ENCODE measurements at places on chromosomes 3 and 15.

DNA sequence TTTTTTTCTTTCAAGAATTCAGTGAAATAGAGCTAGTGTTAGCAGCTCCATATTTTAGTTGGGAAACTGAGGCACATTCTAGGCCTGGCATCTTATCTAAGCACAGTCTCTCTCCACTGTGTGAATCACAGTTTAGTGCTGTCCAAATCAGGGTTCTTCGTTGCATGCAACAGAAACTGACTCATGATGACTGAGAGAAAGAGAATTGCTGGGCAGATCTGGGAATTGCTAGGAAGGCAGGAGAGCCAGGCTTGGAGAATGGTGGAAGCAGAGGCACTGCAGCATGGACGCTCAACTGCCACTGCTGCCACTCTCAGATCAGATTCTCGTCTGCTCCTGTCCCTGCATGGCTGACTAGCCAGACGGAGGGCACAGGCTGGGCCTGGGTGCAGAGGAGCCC is 40.7 kb upstream of the CHST2 start:
- peak; percentile 24 for DNase-seq

GRCh38 chr3:194364652-194365434 is 4.7 kb downstream of the LRRC15 start:
- DNase-seq = peak; percentile 69

- DNase-seq = no peak
Measured at GRCh38 chr3:177306252-177306651, 109.0 kb upstream of the TBL1XR1 start.

DNA sequence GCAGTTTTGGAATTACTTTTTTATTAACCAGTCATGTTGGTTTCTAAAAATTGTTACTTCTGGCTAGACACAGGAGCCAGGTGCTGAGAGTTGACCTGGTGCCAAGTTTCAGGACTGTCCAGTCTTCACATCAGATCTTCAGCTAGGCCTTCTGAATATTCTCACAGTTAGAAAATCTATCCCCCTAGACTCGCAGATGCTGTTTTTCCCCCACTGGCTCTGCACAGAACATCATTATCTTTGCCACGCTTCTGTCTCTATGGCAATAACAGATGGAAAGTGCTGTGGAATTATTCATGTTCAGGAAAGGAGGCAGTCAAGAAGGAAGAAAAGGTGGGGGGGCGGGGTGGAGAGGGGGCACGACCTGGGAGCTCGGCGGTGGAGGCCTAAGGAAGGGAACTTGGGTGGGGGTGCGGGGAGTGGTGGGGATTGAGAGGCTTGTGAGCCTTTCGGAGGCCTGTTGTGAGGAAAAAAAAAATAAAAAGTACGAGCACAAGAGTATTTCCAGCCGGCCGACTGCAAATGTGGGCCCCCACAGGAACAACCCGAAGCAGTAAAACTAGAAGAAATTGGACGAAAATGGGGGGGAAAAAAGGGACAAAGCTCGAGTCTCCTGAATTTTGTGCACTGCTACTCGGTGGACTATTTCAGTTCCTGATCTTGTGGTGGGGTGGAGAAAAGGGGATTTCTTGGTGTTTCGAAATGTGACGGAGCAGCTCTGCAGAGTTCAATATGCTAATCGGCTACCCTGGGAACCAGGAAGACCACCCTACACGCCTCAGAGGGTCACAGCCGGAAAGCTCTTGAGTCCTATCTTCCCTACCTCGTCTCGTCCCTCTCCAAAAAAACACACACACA is 1.5 kb upstream of the SKIL start:
- DNase-seq = no peak

- DNase-seq = no peak
Measured at GRCh38 chr15:75023872-75024636, 664 bp downstream of the PPCDC start.

- DNase-seq = no peak
Measured at GRCh38 chr3:179972881-179973423, 63.8 kb downstream of the PEX5L start.

- DNase-seq = no peak
Measured at GRCh38 chr3:130354430-130354829, 9.0 kb downstream of the COL6A5 start.

GRCh38 chr3:173770011-173770410 is 372.5 kb downstream of the NLGN1 start:
- no peak for DNase-seq

DNA sequence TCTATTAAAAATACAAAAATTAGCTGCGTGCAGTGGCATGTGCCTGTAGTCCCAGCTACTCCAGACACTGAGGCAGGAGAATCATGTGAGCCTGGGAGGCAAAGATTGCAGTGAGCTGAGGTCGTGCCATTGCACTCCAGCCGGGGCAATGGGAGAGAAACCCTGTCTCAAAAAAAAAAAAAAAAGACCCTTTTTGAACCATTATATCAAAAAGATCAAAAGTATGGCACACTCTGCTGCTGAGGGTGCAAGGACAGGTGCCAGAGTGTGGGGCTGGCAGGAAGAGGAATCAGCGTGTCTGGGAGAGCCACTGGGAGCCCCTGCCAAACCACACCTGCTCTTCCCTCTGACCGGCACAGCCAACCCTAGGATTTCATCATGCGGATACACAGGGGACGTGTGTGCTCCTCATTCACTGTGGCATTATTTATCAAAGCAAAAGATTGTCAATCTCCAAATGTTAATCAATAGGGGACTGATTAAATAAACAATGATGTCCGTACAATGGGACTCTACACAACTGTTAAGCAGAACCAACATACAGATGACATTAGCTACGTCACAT is 147.3 kb upstream of the TLE3 start:
- no peak for DNase-seq

DNA sequence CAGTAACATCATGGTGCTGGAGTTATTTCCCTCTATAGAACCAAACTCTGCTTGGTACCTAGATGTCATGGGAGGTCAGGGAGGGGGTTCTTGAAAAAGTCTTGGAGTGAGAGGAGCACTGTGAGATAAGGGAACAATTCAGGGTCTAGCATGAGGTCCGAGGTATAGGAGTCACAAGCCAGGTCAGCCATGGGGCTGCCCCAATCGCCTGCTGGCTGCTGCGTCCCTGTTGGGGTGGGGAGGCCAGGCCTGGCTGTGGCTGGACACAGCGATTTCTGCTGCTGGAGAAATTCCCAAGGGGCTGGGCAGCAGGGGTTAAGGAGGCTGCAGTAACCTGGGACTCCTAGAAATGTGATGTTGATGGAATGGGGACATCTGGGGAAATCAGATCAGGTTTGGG is 44.9 kb downstream of the SUSD5 start:
- no peak for DNase-seq

DNA sequence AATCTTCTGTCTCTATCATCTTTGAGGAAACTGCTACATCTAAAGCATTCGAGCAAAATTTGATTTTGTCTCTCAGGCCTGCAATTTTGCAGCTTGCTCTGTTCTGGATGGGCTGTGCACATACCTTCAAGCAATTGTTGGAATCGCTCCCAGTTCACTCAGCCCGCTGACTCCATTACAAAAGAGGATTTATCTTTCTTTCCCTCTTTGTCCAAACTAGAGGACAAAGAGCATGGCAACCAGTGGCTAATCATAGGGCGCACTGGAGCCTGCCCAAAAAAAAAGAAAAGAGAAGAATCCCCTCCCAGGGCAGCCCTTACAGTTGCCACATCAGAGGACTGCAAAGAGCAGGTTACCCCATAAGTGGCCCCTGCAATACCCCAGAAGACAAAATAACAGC is 49.0 kb upstream of the DUT start:
- DNase-seq = no peak

DNA sequence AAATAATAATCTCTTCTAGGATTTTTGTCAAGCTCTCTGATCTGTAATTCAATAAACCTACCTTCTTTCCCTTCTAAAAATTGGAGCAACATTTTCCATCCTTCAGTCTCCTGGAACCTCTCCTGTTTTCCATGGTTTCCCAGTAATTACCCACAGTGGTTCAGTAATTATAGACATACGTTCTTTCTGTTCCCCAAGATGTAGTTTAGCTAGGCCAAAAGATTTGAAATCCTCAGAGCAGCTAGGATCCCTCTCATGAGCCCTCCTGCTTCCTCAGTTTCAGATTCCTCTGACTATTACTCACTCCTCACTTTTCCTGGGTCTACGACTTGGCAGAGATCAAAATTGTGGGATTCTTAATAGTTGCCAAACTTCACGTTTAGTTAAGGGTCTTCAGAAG is 76.9 kb upstream of the IGSF10 start:
- DNase-seq = no peak

GRCh38 chr15:76905855-76906254 is 715 bp upstream of the SCAPER start:
- no peak for DNase-seq

DNA sequence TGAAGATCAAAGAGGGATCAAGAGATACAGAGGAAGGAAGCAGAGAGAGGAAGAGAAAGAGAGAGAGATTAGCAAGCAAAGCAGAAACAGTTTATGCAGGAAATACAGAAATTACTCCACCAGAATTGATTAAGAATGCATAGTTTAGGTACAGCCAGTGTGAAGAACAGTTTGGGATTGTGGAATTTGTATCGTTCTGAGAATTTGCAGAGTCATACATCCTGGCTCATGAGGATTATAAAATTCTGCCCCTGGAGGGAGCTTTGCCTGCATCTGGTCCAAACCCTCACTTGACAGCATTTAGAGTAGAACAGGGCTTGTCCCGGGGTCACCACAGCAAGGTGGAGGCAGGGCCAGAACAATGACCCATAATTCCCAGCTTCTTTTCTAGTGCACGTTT is 44.1 kb downstream of the MASP1 start:
- no peak for DNase-seq

DNA sequence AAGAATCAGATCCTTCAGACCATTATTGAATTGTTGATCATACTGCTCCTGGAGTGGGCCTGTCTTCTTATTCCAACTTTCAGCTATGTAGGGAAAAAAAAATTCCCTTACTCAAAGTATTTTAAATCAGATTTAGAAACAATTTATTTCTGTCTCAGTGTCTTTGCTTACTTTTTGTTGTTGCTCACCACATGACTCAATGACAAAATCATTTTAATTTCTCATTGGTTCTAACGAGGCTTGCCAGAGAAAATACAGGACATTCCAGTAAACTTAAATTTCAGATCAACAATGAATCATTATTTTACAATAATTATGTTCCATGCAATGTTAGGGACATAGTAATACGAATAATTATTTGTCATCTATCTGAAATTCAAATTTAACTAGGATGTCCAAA is 748.5 kb upstream of the CBLB start:
- no peak for DNase-seq

DNA sequence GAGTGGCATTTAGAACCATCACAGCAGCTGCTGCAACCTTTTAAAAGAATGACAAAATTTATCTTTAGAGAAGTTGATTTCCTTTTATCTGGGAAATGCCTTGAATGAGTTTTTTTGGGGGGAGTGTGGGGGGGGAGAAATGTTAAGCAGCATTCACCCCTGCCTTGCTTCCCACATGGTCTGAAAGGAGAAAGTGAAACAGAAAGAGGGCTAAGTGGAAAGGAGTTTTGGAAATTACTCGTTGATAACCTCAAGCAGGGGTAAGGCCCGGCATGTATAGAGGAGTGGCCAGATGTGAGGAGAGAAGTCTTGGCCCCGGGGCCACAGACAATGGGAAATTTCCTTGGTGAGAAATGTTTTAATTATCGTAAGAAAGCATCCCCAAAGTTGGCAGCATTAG is 23.5 kb downstream of the B3GALNT1 start:
- DNase-seq = no peak

DNA sequence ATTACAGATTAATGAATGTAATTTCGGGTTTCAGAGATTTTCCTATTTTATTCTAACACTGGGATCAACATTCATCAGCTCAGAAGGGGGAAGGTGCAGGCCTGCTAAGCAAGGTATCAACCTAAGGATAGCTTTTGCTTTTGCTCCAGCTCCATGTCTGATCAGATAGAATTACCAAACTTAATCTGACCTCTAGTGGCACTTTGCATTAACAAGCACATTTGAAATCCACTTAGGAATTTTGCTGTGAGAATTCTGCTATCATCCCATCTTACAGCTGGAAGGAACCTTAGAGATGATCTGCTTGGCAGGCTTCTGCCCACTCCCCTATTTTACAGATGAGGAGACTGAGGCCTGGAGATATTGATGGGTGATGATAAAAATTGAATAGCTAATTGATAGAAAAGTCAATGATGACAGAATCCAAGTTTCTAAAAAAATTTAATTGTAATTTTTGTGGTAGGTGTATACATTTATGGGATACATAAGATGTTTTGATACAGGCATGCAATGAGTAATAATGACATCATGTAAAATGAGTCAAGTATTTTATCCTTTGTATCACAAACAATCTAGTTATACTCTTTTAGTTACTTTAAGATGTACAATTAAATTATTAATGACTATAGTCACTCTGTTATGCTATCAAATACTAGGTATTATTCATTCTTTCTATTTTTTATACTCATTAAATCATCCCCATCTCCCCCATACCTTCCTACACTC is 209.2 kb upstream of the ZPLD1 start:
- peak; percentile 57 for DNase-seq

DNA sequence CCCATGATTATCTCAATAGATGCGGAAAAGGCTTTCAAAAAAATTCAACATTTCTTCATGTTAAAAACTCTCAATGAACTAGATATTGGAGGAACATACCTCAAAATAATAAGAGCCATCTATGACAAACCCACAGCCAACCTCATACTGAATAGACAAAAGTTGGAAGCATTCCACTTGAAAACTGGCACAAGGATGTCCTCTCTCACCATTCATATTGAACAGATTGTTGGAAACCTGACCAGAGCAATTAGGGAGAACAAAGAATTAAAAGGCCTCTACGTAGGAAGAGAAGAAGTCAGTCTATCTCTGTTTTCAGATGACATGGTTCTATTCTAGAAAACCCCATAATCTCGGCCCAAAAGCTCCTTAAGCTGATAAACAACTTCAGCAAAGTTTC is 274.5 kb upstream of the MANF start:
- no peak for DNase-seq

DNA sequence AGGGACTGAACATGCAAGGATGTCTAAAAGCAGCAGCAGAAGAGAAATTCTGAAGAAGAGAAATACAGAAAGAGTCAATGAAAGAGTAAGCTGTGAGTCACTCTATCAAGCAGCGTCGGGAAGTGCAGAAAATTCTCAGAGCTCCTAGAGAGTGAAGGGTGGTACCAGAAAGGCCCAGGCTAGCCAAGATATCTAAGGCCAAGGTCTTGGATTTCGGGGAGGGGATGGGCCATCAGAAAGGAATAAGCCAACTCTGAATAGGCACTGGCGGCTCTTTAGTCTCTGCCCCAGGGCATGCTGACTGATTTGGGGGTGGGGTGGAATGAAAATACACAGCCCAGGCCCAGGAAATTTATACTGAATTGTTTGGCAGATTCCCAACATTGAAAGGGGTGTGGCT is 70.8 kb downstream of the GPR156 start:
- no peak for DNase-seq

DNA sequence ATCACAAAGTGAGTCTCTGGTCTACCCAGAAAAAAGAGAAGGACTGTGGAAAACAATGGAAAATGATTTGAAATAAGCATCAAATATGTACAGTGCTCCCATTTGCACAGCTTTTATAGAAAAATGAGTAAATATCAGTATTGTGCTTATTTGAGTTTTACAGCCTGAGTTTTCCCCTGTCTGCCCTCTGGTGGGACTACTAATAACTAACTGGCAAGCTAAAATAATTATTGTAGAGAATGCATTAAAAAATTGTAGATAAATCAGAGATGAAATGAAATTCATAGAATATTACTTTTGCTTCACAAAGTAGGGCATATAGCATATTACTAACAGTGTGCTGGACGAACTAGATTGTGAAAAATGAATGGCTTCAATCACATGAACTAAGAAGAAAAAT is 287.1 kb downstream of the NAALADL2 start:
- peak; percentile 7 for DNase-seq

GRCh38 chr3:101158374-101158773 is 162.0 kb downstream of the IMPG2 start:
- DNase-seq = no peak

GRCh38 chr15:39239562-39239961 is 341.3 kb upstream of the THBS1 start:
- no peak for DNase-seq

Measured in AG04449 (cell line).